Endothelial cell (in vitro differentiated cells): ENCODE measurements at places on chromosomes 2 and 18.
A peak's percentile ranks its signal among the peaks of the same experiment; 100 is the strongest.

GRCh38 chr2:200302940-200303727 lies 3.4 kb upstream of the SPATS2L start:
- DNase-seq: no peak

GRCh38 chr2:14234911-14235310 lies 397.6 kb upstream of the LRATD1 start:
- DNase-seq: no peak

DNA sequence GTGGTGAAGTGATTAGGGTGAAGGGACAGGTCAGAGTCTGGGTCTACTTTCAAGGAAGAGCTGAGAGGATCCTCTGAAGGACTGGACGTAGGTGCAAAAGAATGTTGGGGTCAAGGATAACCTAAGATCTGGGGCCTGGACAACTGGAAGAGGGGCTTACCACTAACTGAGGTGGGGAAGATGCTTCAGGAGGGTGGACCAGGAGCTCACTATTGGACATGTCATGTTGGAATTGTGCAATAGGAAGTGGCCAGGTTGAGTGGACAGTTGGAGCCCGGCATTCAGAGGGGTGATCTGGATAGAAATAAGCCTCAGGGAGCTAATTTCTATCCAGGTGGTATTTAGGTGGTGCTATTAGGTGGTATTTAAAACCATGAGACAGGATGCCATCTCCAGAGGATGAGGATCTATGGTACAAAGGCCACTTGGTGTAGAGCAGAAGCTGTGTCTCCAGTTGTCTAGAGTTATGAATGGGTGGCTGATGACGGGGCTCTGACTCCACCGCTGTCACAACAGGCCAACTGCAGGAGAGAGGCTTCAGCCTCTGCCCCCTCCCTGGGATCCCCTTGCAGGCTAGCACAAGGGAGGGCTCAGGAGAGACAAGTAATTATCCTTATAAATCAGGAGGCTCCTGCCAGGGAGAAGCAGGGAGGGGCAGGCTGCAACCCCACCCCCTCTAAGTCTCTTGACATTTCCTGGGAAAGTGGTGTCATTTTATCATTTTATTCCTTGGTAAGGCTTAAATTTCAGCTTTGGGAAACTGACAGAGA lies 158.0 kb downstream of the SMAD7 start:
- no peak for DNase-seq

- DNase-seq: peak; percentile 10
Observed at GRCh38 chr2:163155279-163155883, 316.8 kb upstream of the KCNH7 start.

DNA sequence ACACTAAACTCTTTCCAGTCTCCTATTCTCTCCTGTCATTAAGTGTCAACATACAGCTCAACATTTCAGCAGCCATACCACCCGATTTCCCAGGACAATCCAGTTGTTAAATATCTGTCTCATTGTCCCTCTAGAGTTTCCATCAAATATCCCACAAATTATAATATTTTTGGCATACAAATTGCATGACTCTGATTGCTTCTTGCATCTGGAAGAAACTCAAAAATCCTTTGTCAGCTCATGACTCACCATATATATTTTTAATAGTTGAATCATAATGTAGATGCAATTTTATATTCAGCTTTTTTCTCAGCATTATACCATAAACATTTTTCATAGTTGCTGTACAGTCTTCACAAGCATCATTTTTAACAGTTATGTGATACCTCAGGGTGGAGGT lies 7.2 kb downstream of the SLC30A3 start:
- DNase-seq: no peak

GRCh38 chr2:45458909-45459563 lies 152.0 kb downstream of the SRBD1 start:
- DNase-seq: peak; percentile 14

- no peak for DNase-seq
Observed at GRCh38 chr2:83899271-83899670, 559.8 kb downstream of the SUCLG1 start.

- no peak for DNase-seq
Observed at GRCh38 chr2:71743995-71744675, 290.8 kb downstream of the DYSF start.

DNA sequence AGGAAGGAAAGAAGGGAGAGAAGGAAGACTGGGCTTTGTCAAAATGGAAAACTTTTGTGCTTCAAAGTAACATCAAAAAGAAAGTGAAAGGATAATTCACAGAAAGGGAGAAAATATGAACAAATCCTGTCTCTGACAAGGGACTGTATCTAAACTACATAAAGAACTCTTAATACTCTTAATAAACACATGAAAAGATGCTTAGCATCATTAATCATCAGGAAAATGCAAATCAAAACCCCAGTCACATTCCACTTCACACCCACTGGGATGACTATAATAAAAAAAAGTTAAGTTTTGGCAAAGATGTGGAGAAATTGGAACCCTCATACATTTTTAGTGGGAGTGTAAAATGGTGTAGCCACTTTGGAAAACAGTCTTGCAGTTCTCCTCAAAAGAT lies 11.8 kb upstream of the ZFP36L2 start:
- DNase-seq: no peak

GRCh38 chr2:11784747-11785610 lies 38.5 kb downstream of the LPIN1 start:
- peak; percentile 70 for DNase-seq

DNA sequence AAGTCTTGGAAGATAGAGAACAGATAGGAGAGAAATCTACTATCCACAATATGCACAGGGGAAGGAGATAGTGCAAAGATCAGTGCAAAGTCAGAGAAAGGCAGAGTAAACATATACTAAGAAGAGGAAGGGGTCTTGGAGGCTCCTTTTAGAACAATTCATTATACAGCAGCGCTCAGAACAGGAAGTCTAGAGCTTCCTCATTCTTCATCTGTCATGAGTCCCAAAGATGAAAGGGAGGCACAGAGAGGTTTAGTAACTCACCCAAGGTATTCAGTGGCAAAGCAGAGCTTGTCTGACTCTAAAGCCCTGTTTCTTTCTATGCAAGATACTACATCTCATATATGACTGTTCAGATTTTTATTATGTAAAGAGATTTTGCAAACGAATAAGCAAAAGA lies 1.4 kb downstream of the SP110 start:
- DNase-seq: no peak

DNA sequence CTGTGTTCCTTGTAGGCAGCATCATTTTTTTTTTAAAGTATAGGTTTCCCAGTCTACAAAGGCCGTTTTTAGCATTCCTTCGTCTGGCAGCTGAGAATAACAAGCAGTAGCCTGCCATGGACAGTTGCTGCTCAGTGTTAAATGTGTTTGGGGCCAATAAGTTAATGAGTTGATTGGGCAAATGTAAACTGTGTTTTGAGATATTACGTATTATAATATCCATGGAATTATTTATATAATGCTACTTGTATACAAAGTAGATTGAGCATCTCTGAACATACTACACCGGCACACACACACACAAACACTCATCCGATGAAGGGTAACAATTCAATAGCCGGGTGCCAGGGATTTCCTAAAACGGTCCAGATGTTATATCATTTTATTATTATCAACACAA lies 97.2 kb downstream of the IRS1 start:
- DNase-seq: no peak

DNA sequence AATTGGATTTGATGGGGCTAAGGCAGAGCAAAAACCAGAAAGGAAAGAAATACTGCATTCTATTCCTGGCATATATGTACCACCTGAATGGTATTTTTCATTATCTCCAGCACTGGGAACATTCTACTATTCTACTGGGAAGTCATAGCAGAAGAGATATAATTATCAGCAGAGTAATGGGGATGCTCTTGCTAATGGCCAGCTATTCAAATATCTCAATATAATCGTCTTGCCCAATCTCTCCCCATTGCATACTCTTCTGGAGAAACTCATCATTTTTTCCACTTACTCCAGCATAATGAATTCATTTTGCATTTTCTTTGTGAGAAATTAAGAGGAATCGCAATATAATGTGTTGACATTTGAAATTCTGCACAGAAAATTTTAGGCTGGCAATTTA lies 1794.7 kb upstream of the PIK3C3 start:
- no peak for DNase-seq

DNA sequence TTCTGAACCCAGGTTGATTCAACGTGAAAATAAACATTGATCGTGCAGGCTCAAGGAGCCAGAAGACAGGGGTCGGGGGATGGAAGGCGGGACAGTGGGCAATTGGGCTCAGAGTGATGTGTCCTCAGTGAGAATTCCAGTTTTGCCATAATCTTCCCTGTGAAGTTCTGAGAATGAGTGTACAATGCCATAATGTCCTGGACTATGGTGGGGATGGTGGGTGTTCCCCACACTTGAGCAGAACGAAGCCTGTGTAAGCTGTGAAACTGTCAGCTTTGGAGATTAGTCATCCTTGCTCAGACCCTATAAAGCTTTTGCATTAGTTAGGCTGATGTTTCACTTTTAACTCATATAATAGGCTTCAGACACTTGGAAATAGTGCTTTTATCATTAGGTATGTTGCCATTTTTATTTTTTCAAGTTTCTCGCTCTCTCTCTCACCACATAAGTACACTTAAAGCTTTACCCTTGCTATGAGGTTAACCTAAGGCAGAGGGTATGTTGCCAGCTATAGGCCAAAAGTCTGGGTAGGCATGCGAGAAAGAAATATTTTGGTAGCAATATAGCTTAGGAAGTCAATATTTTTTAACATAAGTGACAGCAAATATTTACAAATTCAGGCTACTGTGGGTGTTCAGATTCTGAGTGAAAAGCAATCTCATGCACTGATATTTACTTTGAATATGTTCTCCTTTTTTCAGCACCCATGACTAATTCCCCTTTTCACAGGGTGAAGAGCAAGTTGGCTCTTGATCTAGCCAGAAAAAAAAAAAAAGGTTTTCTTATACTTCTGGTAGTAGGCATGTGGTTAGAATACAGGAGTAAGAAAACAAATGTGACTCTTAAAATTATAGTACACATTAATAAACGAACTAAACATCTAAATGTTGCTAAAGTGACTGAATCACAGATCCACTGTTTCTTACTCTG lies 47.2 kb downstream of the CDC42EP3 start:
- no peak for DNase-seq

- no peak for DNase-seq
Observed at GRCh38 chr2:26696351-26696816, 3.9 kb downstream of the KCNK3 start.

GRCh38 chr2:238613610-238614009 lies 186.9 kb downstream of the ASB1 start:
- DNase-seq: no peak
